ENCODE measurements at places on chromosomes 7 and 10.

DNA sequence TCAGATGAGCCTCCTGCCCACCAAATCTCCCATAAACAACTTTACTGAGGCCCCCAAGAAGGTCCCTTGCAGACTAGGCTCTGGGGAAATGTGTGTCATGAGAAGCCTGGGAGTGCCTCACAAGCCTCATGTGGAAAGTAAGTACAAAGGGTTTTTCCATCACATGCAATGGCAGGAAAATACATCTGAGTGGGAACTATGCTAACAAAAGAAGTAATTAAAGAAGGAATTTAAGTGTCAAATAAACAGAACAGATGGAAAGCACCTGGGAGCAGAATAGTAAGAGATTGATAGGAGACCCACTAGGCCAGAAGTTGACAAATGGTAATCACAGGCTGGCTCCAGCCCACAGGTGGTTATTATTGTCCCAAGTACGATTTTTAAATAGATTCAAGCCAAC is 20.5 kb downstream of the GSAP start:
- no peak for DNase-seq

DNA sequence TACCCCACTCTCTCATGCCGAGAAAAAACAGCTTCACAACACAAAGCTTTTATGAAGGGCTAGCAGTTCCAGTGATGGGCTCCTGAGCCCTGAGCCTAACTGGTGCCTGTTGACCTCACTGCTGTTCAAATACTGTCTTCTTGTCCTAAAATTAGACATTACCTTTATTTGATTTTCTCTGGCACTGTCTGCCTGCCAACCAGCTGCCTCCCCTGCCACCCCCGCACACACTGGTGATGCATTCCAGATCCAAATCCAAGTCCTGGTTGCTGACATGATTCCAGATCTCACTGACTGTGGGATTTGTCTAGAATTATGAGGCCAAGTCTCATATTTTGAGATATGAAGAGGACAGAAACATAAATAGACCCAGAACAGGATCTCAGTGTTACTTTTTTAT is 816.2 kb downstream of the NRG3 start:
- no peak for DNase-seq

DNA sequence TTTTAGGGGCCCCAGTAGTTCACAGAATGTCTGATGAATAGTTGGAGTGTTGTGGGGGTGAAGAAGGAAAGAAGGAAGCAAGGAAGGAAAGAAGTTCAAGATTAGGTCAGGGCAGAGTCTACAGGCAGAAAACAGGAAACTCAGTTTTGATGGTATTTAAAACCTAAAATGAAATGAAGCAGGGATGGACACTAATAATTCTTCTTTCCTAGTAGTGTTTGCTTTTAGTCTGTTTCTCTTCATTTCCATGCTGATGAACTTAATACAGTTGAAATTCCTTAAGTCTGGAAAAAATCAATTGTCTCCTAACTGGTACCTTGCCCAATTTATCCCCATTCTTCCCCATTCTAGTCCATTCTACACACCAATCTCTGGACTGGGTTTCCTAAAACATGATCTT is 59.0 kb upstream of the GSAP start:
- no peak for DNase-seq

DNA sequence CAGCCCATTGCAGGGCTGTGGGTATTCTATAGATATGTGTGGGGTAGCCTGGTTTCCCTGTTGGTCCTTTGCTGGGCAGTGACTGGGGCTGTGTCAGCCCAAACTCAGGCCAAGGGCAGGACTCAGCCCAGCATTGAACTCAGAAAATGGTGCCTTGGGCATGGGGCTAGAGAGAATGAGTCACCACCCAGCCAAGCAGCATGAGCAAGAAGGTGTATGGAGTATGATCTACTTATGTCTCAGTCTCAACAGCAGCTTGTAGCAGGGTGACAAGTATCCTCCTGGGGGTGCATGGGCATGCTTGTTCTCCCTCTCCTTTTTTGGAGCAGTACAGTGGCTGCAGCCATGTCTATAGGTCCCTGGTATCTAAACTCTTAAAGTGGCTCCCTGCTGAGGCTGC is 32.0 kb downstream of the STK31 start:
- DNase-seq: no peak

- DNase-seq: no peak
These were observed 14.0 kb downstream of the C10orf88 start for GRCh38 chr10:122939856-122940543.

DNA sequence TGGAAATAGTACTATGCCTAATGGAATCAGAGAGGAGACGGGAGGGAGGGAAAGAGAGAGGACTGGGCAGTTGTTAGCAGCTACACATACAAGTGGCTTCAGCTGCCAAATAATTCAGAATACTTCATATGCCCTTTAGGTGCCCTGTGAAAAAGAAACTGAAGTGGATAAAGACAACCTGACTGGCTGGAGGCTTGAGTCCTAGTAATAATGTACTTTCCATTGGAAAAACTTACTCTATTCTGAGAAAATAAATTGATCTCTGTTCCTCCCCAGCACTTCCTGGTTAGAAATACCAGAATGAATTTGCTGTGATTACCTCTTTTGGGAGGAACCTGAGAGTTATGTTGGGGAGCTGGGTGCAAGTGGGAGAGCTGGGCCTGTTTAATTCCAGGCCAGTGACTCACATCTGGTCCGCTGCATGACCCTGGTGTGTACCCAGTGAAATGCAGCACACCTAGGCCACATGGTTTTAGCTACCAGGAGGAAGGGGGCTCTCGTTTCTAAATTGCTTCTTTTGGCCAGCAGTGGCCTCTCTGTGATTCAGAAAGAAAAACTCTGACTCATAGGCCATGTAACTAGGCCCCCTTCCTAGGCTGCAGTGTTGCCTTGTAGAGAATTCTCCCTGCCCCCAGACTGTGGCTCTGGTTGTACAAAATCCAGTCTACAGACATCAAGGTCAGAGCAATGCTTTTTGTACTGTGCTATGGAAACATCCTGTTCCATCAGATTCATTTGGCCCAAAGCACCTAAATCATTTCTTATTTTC is 6.5 kb downstream of the AGFG2 start:
- DNase-seq: peak; percentile 24

DNA sequence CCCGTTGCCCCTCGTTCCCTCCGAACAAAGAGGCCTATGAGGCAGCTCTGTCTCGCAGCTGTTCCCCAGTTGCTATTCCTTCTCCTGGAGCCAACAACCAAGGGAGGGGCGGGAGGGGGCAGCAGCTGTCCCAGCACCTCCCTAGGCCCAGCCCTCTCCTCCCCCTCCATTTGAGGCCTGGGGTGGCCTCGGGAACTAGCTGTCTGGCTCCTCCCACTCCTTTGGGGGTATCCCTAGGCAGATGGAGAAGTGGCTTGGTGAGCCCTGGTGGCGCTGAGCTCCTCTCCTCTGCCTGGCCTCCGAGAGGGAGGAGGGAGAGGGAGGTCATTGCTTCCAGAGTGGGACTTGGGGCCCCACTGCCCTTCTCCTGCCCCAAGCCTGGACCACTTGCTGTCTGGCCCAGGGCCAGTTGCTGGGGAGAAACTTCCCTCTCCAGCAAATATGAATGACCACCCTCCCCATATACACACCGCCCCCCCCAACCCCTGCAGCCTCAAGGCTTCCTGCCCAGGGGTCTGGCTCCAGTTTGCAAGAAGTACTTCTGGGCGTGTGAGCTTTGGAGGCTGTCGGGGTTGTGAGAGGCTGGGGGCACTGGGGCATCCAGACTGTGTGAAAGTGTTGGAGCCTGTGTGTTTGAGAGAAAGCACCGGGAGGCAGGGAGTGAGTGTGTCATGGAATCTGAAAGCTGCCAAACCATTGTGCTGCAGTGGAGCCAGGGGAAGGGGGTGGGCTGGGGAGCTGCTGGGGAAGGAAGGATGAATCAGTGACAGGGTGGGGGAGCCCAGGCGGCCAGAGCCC is 3.1 kb downstream of the FLNC start:
- DNase-seq: no peak

GRCh38 chr10:71032887-71033286 is 144.5 kb upstream of the PCBD1 start:
- DNase-seq: no peak

DNA sequence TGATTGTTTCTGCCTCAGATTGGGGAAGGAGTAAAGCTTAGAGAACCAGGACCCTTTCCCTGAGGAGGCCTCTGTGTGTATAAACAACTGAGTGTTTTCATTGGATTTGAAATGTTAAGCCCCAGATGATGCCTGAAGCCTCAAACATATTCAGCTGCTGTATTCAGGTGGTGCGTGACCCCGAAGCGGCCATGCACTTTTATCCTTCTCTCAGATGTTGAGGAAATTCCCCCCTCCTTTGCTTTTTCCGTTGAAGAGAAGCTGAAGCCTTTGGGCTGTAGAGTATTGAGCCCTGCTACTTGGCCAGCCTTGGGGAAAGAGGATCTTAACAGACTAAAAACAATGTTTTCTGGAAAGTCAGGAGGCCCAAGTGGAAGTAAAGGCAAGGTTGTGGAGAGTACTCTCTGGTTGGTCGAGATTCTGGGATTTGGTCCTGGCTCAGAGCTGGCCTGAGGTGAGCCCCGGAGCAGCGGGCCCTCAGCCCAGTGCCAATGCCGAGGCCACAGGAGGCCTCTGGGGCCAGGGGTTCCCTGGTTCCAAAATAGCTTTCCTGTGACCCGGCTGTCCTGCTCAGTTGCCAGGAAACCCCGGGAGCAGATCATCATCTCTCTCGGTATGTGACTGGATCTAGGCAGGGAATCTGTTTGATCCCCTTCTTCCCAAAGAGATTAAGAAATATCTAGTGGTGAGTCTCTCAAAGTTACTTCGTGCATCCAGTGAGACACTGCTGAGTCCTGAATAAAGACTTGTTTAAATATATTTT is 22.5 kb downstream of the FKBP6 start:
- no peak for DNase-seq

GRCh38 chr10:8725343-8725742 is 670.9 kb downstream of the GATA3 start:
- no peak for DNase-seq

DNA sequence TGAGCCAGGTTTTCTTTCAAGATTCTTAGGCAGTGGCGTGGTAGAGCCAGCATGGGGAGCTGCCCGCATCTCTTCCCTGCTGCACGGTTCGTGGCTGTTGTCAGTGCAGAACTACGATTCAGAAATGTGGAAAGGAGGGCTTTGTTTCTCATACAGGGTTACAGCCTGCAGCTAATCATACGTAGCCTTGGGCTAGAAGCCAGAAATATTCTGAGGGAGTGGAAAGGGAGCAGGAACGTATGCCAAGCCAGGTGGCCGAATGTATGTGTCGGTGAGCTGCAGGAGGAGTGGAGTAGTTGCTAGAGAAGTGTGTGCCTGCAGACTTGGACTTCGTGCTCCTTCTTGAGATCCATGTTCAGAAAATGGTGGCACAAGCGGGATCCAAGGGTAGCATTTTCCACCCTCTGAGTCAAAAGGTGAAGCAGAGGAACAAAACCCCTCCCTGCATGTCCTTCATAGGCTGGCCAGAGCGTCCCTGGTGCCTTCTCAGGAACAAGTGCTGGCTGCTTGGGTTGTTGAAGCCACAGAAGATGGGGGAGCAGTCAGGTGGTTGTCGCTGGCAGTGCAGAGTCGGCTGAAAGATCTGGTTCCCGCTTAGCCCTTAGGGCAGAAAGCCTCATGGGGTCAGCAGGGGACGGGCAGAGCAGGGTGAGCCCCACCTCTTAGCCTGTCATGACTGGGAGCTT is 40.9 kb downstream of the LANCL2 start:
- DNase-seq: no peak

GRCh38 chr7:121871188-121871587 is 1.8 kb upstream of the PTPRZ1 start:
- DNase-seq: no peak

DNA sequence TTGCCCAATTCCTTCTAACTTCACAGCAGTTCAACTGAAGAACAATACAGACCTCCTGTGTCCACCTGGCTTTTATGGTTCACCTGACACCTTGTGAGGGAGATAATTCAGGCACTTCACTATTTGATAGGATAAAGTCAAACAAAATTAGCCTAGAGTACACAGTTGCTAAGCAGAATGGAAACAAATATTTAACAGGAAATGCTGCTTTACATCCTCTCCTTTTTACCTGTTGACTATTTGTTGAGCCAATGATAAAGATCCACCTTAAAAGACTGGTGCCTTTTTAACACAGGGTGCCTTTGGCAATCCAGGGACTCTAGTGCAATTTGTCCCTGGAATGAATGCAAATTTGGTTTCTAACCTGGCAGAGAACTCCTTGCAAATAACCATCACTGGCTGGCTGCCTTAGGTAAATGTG is 39.8 kb downstream of the ITPRID1 start:
- no peak for DNase-seq

- DNase-seq: no peak
These were observed 115.9 kb downstream of the TRIM24 start for GRCh38 chr7:138575897-138576428.

- DNase-seq: no peak
These were observed 504 bp upstream of the BMPER start for GRCh38 chr7:33904681-33905388.

DNA sequence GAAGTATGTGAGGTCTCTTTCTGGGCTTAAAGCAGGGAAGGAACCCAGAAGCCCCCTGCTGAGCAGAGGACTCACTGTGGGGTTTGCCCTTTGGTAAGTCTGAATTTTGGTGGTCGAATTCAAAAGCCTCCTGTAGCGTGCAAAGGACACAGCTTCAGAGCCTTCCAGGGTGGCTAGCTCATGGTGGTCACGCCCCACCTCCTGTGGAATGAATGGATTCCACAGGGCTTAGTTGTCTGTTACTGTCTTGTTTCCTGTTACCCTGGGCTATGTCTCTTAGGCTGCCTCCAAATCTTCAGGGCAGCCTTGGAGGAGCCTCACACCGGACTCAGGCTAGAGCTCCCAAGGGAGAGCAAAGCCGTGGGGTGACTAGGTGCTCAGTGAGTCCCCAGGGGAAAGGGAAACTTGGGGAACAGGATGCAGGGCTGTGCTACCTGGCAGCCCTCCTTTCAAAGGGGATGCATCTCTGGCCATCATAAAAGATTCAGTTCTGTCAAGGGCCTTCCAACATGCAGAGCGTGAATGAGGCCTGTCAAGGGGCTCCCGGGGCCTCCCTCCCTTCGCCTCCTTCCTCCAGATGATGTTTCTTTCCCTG is 211.7 kb downstream of the CCSER2 start:
- DNase-seq: no peak

GRCh38 chr10:6343305-6344010 is 140.7 kb downstream of the PFKFB3 start:
- DNase-seq: no peak

- no peak for DNase-seq
These were observed 5.0 kb downstream of the MYO1G start for GRCh38 chr7:44973610-44974401.

DNA sequence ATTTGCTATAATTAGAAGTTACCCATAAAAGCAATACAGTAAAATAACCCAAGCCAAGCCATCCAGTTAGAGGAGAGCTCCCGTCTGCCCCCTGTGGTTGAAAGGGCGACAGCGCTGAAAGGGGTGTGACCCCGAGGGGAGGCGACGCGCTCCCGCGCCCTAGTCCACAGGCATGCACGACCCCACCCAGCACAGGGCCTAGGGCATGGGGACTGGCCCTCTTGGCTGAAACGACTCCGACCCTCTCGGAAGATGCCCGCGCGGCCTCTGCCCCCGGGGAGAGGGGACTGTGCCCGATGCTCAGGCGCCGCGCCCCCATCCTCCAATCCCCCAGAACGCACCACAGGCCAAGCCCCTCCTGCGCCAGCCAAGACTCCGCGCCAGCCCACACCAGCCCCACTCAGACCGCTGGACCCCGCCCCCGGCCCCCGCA is 64.0 kb downstream of the CSGALNACT2 start:
- no peak for DNase-seq

Measured in stimulated activated CD4-positive, alpha-beta T cell treated with anti-CD3 and anti-CD28 coated beads, Interleukin-12 subunit alpha, Interleukin-12 subunit beta, amount 100 ng/mL, for 24 hours (primary cell).